ENCODE measurements at places on chromosomes 1 and 21.
A peak's percentile ranks its signal among the peaks of the same experiment; 100 is the strongest.

DNA sequence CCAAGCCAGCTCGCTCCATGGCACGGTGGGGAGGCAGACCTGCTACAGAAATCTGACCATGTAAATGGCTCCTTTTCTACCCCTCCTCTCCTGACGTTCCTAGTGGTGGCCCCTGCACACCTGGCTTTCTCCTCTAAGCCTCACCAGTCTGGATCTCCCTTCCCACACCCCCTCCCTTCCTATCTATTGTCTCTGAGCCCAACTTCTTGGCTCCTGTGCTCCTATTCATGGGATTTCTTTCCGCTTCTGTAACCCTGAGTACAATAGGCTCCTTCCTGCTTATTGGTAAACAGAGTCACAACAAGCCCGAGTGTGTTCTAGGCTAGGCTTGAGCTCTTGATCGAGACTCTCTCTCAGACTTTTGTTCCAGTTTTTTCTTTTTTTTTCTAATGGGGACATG lies 17.6 kb downstream of the OPTC start:
- DNase-seq: no peak

GRCh38 chr1:50080904-50081586 lies 27.7 kb upstream of the ELAVL4 start:
- peak; percentile 94 for DNase-seq

DNA sequence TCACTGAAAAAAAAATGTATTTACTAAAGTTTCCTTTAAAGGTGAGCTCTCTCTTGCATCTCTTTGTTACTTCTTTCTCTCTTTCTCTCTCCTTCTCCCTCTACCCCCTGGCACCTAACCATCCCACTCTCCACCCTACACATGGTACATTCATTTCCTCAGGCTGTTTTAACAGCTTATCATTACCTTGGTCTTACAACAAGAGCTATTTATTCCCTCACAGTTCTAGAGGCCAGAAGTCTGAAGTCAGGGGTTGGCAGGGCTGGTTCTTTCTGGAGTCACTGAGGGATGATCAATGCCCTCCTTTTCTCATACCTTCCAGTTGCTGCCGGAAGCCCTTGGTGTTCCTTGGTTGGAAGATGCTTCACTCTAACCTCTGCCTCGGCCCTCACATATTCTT lies 91.1 kb upstream of the DSCAM start:
- no peak for DNase-seq

DNA sequence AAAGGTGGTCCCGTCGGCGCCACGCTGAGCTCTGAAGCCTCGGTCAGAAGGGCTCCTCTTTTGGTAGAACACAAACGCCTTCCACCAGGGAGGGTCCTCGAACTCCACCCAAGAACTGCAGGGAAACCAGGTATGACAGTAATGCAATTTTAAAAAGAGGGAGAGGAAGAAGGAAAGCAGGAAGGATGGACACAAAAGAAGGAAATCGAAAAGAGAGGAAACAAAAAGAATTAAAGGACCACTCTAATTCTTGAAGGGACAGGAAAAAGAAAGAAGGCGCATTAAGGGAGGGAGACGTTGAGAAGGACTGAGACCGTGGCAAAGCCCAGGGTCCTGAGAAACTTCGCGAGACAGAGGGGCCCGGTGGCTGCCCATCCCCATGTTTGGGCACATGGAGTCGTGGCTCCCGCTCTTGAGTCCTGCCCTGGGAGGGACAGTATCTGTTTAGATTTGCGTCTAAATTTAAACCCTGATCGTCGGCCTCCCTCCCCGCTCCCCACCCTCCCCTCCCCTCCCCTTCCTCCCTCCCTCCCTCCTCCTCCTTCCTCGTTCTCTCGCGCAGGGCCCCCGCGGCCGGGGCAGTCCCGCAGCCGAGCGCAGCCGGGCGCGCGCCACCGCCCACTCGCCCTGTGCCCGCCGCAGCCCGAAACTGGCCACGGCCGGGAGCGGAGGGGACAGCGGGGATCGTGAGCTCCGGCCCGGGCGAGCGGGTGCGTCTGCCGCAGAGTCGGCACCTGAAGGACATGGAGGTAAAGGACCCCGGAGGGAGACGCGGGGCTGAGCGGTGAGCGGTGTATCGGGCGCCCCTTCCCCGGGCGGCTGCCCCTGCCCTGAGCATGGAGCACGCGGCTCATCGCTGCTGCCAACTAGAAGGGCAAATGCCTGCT lies at the start of gene RCSD1:
RCSD1 (plus strand) TSS at position 552 of the 887 bp plus-strand sequence; CDS start at position 744, 192 bp downstream.
- no peak for DNase-seq

DNA sequence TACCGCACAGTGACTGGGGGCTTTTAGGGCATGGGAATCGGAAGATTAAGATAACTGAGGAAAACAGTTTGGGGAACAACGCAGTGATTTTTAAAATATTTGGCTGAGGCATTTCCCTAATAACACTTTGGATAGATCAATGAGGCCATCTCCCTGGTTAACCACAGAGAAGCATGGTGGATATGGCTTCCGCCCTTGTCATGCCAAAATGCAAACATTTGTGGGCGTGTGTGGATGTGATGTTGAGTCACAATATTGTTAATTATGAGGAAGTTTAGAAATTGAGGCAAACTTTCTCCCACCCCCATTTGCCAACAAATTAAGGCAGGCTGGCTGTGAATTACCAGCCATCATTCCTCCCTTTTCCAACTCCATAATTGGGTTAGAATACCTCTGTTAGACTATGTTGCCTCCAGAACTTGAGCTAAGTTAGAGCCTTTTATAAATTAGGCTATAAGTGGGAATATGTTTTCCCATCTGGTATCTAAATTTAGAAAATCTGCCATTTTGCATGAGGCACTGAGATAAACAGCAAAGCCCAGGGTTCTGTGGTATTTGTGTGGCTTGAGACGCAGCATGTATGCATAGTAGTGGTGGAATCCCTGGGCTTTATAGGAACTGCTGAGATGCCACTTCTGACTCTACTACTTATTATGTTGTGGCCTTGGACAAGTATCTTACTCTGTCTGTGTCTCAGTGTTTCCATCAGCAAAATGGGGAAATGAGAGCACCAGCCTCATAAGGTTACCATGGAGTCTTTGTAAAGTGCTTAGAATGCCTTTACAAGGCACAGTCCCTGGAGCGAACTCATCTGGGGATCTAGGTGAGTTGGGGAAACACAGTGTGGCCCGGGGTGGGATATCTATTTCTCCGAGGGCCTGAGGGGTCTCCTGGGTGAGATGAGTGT lies 154.6 kb downstream of the C1orf94 start:
- DNase-seq: no peak

- peak; percentile 47 for DNase-seq
Measured at GRCh38 chr1:35243691-35244090, 24.8 kb upstream of the ZMYM4 start.

Measured in NCI-H2029 treated with DMSO at 0.1 percent for 48 hours (cell line).